ENCODE measurements at places on chromosomes 5 and 9.
A peak's percentile ranks its signal among the peaks of the same experiment; 100 is the strongest.

DNA sequence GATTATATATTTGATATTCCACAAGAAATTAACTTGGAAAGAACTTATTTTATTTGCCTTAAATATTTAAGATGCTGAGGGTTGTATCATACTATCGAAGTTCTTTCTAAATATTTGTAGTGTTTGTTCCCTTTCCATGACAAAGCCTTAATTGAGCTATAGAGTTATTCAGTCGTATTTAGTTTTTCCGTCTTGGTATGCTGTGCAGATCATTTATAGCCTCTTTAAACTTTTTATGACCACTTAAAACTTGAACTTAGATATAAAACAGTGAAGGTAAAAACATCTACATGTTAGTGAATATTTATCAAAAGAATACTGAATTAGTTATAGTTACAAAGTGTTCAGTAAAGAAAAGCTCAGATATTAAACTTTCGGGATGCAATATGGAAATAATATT lies 74.4 kb downstream of the PARP8 start:
- DNase-seq = no peak

- no peak for DNase-seq
Observed at GRCh38 chr9:134781591-134782302, 98.9 kb upstream of the FCN2 start.

DNA sequence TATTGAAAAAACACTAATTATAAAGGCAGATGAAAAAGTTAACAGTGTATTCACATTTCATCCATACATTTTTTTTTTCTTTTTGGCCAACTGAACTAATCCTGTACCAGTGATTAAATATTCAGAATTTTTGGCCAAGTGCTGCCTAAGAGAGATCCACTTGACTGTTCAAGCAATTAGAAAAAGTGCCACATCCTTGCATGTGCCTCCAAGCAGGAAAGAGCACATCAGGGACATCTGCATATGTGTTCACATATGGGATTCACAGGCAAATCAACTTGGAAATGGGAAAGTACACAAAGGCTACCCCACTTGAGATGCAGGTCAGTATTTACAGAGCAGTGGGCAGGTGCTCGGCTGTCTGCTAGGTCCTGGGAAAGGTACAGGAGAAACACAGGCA lies 163.3 kb upstream of the LHFPL2 start:
- no peak for DNase-seq

GRCh38 chr9:135785013-135785575 lies 83.1 kb downstream of the KCNT1 start:
- DNase-seq = no peak

GRCh38 chr5:5198815-5199214 lies 58.7 kb downstream of the ADAMTS16 start:
- no peak for DNase-seq

GRCh38 chr5:154373326-154373725 lies 72.5 kb upstream of the SAP30L start:
- DNase-seq = no peak

GRCh38 chr5:168978015-168978414 lies 322.9 kb downstream of the SLIT3 start:
- no peak for DNase-seq

DNA sequence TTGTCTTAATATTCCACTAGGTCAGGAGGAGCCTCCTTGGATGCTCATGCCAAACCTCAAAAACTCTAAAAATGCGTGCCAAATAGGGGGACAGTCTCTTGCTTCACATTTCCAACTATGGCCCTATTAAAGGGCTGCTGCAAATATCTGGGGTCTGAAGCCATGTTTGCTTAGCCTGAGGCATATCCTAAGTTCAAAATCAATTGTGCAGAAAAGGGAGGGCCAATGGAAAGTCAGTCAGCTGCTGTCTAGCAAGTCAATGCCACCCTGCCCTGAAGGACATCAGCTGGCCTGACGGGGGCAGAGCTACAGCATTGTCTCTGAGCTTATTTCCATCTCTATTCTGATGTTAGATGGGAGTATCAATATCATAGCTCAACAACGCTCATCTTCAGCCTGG lies 93.6 kb downstream of the SH3TC2 start:
- no peak for DNase-seq

GRCh38 chr5:73031839-73032238 lies 76.0 kb downstream of the FCHO2 start:
- DNase-seq = no peak

GRCh38 chr5:173902743-173903142 lies 14.6 kb downstream of the CPEB4 start:
- DNase-seq = no peak

DNA sequence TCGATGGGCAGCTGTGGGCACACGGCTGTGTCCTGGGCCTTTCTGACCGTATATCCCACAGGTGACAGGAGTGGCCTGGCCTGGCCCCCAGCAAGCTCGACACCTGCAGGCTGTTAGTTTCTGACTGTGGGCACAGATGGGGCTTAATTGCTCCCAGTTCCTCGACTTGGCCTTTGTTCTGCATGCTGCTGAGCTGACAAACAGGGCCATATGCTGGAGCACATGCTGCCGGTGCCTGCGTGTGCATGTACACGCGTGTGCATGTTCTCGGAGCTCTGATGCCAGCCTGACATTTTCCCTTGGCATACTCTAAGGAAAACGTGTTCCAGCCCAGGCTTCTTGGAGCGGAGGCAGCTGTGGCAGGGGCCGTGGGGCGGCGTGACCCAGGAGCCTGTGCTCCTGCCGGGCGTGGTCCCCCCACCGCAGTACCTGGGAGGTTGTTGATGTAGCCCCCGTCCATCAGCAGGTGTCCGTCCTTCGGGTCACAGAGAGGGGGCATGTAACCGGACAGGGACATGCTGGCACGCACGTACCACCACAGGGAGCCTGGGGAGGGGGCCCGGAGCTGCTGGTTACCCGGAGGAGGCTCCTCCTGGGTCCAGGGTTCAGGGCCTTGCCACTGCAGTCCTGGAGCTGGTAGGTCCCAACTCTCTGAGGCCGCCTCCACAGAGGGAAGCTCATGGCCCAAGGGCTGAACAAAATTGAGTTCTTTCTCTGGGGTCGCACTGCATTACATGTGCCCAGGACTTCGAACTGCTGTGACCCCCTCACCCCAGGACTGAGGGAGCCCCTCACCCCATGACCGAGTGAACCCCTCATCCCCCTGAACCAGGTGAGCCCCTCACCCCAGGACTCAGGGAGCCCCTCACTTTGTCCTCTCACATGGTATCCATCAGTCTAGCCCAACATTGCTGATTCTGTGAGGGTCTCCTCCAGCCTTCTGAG lies 4.1 kb upstream of the NSMF start:
- no peak for DNase-seq

DNA sequence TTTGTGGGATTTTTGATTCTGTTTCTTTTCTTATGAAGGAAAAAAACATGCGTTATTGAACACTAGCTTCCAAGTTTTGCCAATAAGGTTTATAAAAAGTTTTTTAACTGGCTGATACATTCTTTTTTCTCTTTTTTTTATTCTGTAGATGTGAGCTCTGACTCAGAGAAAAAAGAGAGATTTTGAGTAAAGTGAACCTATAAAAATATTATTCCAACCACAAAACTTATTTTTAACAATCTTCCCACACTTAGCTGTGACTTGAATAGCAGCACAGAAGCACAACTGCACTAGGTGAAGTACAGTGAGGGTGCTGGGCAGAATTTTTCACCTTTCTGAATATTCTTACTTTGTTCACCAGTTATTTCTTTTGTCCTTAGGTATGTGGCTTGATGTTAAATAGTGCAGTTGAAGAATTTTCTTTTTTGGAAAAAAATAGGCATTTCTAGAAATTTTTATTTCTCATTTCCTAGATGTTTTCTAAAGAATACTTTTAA lies 41.6 kb downstream of the CHSY3 start:
- no peak for DNase-seq

DNA sequence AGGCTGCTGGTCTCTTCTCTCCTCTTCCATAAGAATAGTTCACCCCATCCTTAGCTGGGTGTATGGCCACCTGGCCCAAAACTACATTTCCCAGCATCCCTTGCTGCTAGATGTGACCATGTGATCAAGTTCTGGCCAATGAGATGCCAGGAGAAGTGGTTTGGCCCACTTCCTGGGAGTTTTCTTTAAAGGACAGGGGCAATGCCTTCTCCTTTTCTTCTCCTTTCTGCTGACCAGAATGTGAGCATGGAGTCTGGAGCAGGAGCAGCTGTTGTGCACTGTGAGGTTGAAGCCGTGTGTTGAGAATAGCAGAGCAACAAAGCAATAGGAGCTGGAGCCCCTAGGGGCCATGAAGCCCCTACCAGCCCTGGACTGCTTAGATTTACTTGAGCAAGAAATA lies 36.8 kb downstream of the C9orf50 start:
- DNase-seq = no peak

- peak; percentile 79 for DNase-seq
Observed at GRCh38 chr5:177491429-177491945, 5.9 kb downstream of the PDLIM7 start.

DNA sequence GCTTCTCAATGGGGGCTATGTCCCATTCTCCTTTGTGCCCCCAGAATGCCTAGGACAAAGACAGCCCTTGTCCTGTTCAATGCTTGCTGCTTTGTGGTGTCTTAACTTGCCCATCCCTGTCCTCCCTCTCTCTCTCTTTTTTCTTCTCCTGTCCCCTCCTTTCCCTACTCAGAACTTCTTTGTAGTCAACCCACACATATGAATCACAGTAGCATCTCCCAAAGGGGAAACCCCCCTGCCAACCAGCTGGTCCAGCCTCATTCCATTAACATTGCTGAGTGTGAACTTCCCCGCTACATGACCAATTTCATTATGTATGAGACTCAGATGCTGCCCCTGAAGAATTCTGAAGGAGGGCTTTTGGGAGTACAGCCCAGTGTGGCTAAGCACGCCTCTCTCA lies 408.3 kb downstream of the ENC1 start:
- DNase-seq = no peak

DNA sequence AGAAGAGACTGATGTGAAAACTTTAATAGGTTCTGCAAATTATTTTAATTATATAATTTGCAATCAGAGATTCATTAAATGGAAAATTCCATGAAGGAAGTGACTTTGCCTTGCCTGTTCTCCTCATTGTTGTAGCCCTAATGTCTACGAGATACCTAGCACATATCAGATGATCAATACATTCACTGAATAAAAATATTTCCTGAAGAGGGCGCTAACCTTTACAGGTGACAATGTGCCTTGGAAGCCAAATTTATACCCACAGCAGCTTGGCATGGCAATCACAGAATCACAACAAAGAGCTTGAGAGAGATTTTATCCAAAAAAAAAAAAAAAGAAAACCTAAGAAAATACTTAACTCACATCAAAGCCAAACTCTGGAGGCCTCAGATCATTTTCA lies 17.4 kb downstream of the HAUS6 start:
- DNase-seq = no peak

- peak; percentile 48 for DNase-seq
Observed at GRCh38 chr5:149035372-149035790, 27.5 kb downstream of the SH3TC2 start.

DNA sequence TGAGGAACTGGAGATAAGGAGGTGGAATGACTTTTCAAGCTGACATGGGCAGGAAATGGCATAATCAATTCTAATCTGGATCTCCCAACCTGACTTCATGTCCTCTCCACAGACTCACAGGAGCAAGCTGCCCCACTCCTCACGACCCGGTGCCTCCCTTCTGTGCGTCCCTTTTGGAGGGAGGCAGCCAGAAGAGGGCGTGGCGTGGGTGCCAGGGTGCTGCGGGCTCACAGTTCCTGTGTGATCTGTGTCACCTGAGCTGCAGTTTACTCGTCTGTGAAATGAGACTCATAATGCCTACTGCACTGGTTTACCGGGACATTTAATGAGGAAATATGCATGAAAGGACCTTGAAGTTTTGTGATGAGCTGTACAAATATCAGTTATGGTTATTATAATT lies 207.4 kb downstream of the DAB2IP start:
- DNase-seq = no peak

- no peak for DNase-seq
Observed at GRCh38 chr5:65263321-65263720, 218.4 kb downstream of the ADAMTS6 start.

GRCh38 chr5:167440846-167441245 lies 850.6 kb upstream of the WWC1 start:
- DNase-seq = no peak
